Breast epithelium (tissue), 4 donors: ENCODE measurements at places on chromosomes 12 and 14. TPM values are rescaled to one million over a fixed set of nuclear protein-coding genes. Genes with fewer than 3 reads are reported as not detected.

- no peak for DNase-seq
Measured at GRCh38 chr14:67618617-67619063, 1.1 kb upstream of the ARG2 start.

GRCh38 chr12:123886931-123887582, 85.6 kb downstream of the CCDC92 start:
- DNase-seq, result no peak

DNA sequence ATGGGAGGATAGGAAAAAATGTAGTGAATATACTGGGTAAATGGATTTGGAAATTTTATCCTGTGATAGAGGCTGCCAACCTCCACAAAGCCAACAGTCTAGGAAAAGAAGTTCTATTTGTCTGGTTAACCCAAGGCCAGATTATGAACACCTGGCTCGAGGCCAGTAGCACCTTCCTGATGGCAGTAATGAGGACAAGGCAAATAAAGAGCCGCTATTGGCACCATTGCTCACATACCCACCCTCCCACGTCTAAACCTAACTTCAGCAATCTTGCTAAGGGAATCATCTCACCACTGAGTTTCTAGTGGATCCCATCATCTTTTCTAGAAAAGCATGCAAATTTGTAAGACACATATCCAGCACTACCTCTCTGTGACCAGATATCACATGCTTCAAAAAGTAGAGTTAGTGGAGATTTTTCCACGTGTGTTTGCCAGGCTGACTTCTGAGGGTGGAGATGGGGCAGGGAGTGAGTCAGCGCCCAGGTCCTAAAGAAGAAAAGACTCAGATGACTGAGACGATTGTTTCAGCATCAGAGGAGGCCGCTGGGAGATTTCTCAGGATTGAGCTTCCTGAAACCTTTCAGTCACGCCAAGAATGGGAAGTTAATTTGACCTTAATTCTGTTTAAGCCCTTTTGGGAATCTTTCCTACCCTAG, 362.9 kb downstream of the EMP1 start:
- no peak for DNase-seq

Gene CIDEB
- total RNA-seq, result 14.4 TPM

DNA sequence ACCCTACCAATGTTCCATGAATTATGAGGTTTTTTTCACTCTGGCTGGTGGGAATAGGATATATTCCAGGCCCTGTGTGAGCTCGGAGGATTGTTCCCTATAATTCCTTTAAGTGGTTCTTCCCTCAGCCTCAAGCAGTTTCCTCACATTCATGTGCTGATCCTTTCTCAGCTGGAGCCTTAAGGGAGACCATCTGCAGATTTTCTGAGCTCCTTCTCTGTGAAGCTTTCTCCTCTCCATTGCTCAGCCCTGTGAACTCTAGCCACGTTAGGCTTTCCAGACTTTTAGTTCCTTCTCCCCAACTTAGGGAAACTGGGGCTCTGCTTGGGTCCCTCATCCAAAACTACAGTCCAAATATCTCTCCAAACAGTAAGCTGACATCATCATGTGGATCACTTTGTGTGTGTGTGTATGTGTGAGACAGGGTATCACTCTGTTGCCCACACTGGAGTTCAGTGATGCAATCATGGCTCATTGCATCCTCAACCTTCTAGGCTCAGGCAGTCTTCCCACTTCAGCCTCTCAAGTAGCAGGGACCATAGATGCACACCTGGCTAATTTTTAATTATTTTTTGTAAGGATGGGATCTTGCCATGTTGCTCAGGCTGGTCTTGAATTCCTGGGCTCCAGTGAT, 219.5 kb upstream of the OTX2 start:
- DNase-seq, result no peak
